Naive thymus-derived CD8-positive, alpha-beta T cell (primary cell): ENCODE measurements at places on chromosomes 2 and 18. TPM values are rescaled to one million over a fixed set of nuclear protein-coding genes. Genes with fewer than 3 reads are reported as not detected.

- DNase-seq = no peak
- H3K4me3 ChIP-seq = no peak overlapping the region
- H3K27ac ChIP-seq = no peak overlapping the region
- peaks cover 2% of the 10 kb centered on the region for H3K4me1 ChIP-seq
These were observed 664 bp downstream of the NETO1 start for GRCh38 chr18:72866901-72867745.

Gene CAPN14
- total RNA-seq = 0.65 TPM

GRCh38 chr18:3607309-3608098 is 157.5 kb downstream of the TGIF1 start:
- H3K4me1 ChIP-seq = peaks cover 6% of the 10 kb centered on the region
- peaks cover 2% of the 10 kb centered on the region for H3K27me3 ChIP-seq
- H3K4me3 ChIP-seq = peak overlapping the region; percentile 64
- no peak for DNase-seq

GRCh38 chr2:190940454-190940853 is 59.8 kb downstream of the GLS start:
- DNase-seq = no peak
- H3K4me3 ChIP-seq = no peak overlapping the region
- H3K27ac ChIP-seq = no peak overlapping the region
- no peaks in the 10 kb centered on the region for H3K27me3 ChIP-seq
- H3K36me3 ChIP-seq = peaks cover 2% of the 10 kb centered on the region

- H3K4me3 ChIP-seq = no peak overlapping the region
- H3K36me3 ChIP-seq = no peaks in the 10 kb centered on the region
- H3K4me1 ChIP-seq = no peaks in the 10 kb centered on the region
- H3K27ac ChIP-seq = no peak overlapping the region
- no peaks in the 10 kb centered on the region for H3K27me3 ChIP-seq
These were observed 696.1 kb downstream of the NRXN1 start for GRCh38 chr2:50335852-50336251.

Gene DNAH7
- total RNA-seq = not detected

- no peak overlapping the region for H3K4me3 ChIP-seq
- H3K36me3 ChIP-seq = no peaks in the 10 kb centered on the region
- no peak for DNase-seq
- no peaks in the 10 kb centered on the region for H3K27me3 ChIP-seq
- no peak overlapping the region for H3K27ac ChIP-seq
These were observed 196.1 kb downstream of the ANAPC1 start for GRCh38 chr2:111687911-111688310.

- H3K4me3 ChIP-seq = peak overlapping the region; percentile 24
- DNase-seq = no peak
- no peak overlapping the region for H3K27ac ChIP-seq
- peaks cover 35% of the 10 kb centered on the region for H3K36me3 ChIP-seq
- peaks cover 28% of the 10 kb centered on the region for H3K4me1 ChIP-seq
- no peaks in the 10 kb centered on the region for H3K27me3 ChIP-seq
These were observed 18.8 kb upstream of the MREG start for GRCh38 chr2:216031960-216032689.

Gene LIMS3
- total RNA-seq = not detected

Gene TUBA3D
- not detected for total RNA-seq

GRCh38 chr2:133333181-133333580 is 235.1 kb downstream of the NCKAP5 start:
- no peaks in the 10 kb centered on the region for H3K4me1 ChIP-seq
- H3K27me3 ChIP-seq = peaks cover 4% of the 10 kb centered on the region
- H3K4me3 ChIP-seq = no peak overlapping the region
- no peaks in the 10 kb centered on the region for H3K36me3 ChIP-seq
